PC-9 (cell line): ENCODE measurements at places on chromosomes 1 and 21.

GRCh38 chr21:39775816-39776215, 30.8 kb downstream of the IGSF5 start:
- DNase-seq: no peak

GRCh38 chr1:10173582-10173981, 36.8 kb upstream of the KIF1B start:
- no peak for DNase-seq

DNA sequence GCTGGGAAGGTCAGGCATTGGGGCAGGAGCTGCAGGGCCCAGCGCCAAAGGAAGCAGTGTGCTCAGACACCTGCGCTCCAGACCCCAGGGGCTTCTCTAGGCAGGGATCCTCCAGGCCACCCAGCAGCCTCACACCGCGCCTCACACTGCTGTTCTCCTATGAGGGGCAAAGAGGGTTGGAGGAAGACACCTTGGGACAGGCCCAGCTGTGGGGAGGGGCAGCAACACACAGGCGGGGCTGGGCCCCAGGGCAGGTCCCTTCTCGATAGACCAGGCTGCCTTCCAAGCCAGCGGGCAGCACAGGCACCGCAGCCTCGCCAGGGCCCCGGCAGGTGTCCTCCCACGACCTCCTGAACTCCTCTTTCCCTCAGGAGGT, 20.7 kb upstream of the PRSS38 start:
- DNase-seq: no peak

GRCh38 chr1:153790966-153791647, 15.9 kb downstream of the SLC27A3 start:
- DNase-seq: no peak

- no peak for DNase-seq
These were observed 35.0 kb downstream of the DNAJC6 start for GRCh38 chr1:65344171-65344814.

- DNase-seq: no peak
These were observed 29.4 kb downstream of the VAV3 start for GRCh38 chr1:107935396-107936064.

- no peak for DNase-seq
These were observed 2.9 kb downstream of the MROH9 start for GRCh38 chr1:170938281-170938680.

GRCh38 chr1:7587773-7588456, 183.2 kb upstream of the VAMP3 start:
- no peak for DNase-seq

DNA sequence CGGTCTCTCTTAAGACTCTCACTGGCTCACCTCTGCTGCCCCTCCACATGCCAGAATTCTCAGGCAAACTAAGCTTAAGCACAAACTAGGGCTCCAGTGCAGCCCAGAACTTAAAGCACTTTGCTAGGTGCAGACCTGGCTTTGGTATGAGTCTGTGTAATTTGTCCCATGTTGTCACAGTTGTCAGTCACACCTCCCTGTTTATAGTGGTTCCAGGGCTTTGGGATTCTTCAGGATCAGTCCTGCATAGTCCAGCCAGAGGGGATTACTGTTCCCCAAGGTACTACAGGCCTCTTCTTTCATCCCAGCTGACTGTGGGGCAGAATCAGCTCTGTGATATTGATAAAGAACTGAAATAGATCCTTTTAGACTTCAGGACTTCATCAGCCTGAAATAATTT, 105.0 kb upstream of the UBE2U start:
- no peak for DNase-seq

DNA sequence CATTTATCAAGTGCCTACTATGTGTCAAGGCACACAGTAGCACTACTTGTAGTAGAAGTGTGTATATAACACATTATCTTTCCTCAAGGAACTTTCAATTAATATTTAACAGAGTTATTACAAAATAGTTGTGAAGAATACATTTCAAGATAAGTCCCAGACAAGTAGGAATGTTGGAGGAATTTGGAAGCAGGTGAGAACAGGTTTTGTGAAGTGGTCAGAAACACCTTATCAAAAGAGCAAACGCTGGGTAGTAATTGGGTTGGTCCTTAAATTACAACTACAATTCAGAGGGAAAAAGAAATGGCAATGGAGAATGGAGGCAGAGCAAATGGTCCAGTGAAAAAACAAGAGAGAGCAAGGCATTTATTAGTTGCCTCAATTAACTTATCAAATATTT, 218.8 kb downstream of the ADGRL2 start:
- no peak for DNase-seq

DNA sequence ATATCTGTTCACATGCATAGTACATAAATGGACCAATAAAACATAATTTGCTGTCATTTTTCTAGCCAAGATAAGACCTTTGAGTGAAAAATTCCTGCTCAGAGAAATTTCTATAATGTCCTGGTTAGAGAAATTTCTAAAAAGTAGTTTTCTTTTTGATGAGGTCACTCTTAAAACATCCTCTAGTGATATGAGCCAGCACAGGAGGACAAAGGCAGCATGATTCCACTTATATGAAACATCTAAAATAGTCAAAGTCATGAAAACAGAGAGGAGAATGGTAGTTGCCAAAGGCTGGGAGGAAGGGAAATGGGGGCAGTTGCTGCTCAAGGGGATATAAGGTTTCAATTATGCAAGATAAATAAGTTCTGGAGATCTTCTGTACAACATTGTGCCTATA, 239.4 kb downstream of the BACH1 start:
- DNase-seq: no peak

DNA sequence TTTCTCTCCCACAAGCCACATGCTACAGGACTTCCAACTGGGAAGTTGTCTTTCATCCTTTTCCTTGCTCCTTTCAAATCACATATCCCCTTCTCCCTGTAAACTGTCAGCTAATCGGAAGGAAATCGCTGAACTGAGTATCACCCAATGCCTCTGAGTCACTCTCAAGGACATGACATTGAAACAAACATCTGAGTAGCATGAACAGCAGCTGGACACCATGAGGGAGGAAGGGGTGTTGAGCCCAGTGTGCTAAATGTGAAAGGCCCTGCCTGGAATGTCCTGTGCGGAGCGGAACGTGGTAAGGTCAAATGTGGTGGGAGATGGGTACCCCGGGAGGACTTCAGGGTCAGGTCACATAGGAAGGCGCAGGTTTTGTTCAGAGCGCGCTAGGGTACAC, at the start of gene OR2AJ1:
Gene OR2AJ1 (plus strand): TSS at position 22 of the 400 bp plus-strand sequence. CDS start 8,880 bp downstream, outside the sequence.
- DNase-seq: no peak

- no peak for DNase-seq
These were observed 42.1 kb upstream of the LAX1 start for GRCh38 chr1:203722909-203723308.

DNA sequence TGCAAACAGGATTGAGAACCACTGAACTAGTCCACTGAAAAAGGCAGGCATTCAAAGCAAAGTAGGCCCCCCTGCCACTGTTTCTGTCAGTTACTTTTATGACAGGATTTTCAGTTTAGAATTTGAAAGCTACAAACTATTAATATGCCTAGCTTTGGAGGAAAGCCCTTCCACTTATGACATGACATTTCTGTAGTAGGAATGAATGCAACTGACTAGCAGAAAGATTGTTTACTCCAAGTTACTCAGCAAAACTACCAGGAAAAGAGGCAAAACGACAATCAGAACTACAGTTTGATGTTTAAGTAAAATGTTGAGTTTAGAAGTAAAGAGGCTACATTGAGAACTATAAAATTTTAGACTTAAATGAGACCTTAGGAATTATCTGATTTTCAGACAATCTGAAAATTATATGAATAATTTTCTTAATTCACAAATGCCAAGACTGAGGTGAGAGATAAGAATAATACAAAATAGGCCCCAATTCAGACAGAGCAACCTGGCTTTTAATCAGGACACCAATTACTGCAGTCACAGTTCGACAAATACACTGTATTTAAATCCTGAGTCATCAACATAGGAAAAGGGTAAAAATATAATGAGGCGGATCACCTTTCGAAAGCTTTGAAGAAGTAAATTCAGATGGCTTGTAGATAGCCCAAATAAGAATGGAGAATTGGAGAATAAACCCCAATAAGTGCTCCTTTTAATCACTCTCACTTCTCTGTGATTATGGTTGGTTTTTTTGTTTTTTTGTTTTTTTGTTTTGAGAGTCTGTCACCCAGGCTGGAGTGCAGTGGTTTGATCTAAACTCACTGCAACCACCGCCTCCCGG, 2.2 kb downstream of the PRKAB2 start:
- no peak for DNase-seq

DNA sequence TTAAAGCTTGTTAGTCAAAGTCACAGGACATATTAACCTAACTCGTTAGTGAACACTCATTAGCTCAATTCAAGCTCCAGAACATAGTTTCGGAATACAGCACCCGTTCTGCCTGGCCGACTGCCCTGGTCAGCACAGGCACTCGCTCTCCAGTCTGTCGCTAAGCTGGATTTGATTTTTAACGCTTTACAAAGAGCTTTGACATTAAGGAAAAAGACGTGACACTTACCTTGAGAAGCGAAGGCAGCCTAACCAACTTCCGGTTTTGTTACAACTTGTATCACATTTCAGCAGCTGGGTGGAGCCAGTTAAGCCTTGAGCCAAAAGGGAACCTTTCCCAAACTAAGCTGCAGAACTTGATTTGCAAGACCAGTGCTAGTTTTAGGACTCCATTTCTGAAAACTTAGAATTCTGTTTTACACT, at the start of gene FRRS1:
Gene FRRS1 (minus strand): TSS at position 258 of the 423 bp plus-strand sequence. CDS start 17,867 bp downstream, outside the sequence.
- peak; percentile 95 for DNase-seq
